Stimulated activated effector memory CD8-positive, alpha-beta T cell treated with anti-CD3 and anti-CD28 coated beads, Interleukin-12 subunit alpha, Interleukin-12 subunit beta, amount 100 ng/mL, for 72 hours (primary cell): ENCODE measurements at places on chromosomes 13 and 19.

DNA sequence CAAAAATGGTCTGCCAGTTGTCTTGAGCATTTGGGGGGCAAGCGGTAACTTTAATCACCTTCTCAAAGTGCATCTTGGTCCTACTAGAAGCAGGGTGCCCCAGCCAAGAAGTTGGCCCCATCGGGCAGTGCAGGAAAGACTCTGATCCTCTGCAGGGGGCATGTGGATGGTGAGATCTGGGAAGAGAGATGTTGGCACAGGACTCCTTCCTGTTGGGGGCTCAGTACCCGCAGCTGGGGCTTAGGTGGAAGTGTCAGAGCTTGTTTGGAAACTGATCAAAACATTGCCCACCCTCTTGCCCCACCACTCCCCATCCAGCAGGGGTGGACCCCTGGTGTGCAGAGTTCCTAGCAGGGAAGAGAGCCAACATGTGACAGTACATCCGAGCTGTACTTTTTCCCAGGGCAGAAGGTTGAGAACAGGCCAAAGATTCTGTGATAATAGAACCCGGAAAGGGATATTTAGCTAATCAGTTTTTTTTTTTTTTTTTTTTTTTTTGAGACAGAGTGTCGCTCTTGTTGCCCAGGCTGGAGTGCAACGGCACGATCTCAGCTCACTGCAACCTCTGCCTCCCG is 8.8 kb downstream of the RRAS start:
- DNase-seq = no peak

GRCh38 chr19:18501832-18502231 is 20.0 kb downstream of the ELL start:
- no peak for DNase-seq

DNA sequence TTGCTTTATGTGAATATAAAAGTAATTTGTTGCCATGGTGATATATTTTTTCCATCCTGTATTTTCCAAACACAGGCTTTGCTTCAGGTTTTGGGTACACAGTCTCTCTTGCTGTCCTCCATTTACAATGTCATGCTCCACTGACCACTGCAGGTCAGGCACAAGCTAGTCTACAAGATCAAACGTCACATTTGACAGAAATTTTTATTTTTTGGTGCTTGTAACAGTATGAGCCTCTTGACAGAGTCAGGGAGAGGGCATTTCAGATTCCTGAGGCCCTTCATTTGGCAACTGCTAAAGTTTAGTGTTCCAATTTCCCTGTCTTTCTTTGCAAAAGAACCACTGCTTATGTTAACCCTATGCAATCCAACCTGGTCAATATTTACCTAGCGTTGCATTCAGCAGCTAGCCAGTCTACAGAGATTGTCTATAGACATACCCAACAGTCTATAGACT is 175.0 kb downstream of the RFC3 start:
- DNase-seq = no peak

DNA sequence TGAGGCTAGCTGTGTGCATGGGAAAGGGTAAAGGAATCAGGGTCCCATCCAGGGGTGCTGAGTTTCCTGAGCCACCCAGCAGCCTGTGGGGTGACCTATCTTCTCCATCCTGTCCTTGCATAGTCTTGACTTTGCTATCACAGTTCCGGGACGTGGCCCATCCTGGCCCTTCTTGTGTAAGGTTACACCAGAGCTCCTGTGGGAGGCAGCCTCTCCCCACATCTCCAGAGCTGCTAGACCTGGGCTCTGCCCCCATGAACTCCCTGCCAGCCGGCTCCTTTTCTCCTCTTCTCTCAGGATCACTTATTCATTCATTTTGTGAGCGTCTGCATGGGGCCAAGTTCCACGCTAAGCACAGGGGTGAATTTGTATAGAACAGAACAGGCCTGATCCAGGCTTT is 238.9 kb downstream of the TSHZ3 start:
- no peak for DNase-seq

DNA sequence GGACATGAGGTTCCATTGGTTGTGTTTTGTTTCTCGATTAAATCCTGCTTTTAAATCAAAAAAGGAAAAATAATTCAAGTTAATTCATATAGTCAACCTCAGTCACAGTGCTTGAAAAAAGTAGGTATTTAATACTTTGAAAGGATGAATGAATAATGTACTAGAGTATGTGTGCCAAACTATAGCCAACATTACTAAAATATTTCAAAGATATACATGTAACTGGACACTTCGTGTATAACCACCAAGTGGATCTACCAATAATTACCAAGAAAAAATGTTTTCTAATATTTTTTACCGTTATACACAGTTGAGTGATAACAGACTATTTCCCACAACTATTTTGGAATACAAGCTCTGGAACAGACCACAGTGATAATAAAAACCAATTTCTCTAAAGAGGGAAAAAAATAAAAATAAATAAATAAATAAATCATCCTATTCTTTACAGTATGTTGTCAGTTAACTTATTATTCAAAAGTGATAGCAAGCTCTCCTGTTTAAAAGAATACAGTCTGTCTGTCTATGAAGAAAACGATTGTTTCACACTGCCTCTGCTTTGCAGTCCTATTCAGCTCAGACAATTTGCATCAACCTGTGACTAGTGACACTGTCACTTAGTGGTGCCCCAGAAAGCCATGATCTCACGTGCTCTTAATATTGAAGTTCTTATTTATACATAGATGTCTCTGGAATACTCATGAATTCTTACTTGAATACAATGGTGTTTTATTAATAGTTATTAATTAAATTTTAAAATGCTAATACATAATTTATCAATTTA is 58.2 kb downstream of the UBL3 start:
- no peak for DNase-seq

DNA sequence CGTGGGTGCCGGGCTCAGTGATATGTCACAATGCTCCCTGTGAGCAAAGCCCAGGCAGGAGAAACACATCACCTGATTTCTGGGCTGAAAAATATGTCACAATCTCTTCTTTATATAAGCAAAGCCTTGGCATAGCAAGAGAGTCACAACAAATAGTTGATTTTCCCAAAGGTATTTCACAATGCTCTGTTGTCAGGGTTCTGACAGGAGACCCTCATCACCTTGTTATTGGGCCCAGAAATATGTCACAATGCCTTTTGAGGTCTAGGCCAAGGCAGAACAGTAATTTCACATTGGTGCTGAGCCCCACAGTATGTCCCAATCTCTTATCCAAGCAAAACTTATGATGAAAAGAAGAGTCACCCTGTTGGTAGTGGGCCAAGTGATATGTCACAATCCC is 125.7 kb downstream of the ZNF675 start:
- DNase-seq = no peak

DNA sequence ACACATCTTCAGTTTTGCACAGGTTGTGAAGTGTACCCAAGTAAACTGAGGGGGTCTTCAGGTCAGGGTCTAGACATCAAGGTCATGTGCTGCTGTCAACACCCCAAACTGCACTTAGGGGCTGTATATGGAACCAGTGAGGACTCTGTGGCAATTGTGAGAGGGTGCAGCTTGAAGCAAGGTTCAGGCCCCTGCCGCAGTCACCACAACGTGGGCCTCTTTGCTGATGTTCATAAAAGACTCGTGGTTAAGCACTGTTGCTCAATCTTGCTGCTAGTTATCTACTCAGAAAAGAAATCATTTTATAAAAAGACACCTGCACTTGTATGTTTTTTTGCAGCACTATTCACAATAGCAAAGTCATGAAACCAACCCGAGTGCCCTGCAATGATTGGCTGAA is 907.4 kb downstream of the UQCRFS1 start:
- DNase-seq = no peak

- DNase-seq = peak; percentile 76
These were observed at the start of gene TMEM238 for GRCh38 chr19:55384131-55384919. TSS of gene TMEM238 (minus strand) at chr19:55384292. CDS start at chr19:55384259, 33 bp downstream.

DNA sequence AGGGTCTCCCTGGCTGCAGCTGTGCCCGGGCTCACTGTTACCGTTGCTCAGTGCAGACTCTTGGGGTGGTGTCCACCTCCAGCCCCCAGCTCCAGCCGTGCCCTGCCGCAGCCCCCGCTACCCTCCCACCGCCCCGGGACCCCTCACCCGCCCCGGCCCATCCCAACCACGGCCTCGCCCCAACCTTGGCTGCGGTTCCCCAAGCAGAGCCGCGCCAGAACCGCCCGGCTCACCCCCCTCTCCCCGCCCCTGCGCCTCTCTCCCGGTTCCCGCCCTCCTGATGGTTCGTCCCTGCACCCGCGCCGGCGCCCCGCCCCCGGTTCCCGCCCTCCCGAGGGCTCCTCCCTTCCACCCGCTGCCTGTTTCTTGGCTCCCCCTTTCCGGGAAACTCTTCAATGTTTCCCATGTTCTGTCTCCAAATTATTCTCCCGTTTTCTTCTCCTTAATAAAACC is 40.3 kb downstream of the ANKRD10 start:
- no peak for DNase-seq

- no peak for DNase-seq
These were observed 1227.4 kb upstream of the PCDH20 start for GRCh38 chr13:62643007-62643483.
